Brain (organoid and tissue), 16 donors: ENCODE measurements at places on chromosomes 6 and 20.

- DNase-seq: no peak
These were observed 4.9 kb downstream of the SSTR4 start for GRCh38 chr20:23039885-23040508.

DNA sequence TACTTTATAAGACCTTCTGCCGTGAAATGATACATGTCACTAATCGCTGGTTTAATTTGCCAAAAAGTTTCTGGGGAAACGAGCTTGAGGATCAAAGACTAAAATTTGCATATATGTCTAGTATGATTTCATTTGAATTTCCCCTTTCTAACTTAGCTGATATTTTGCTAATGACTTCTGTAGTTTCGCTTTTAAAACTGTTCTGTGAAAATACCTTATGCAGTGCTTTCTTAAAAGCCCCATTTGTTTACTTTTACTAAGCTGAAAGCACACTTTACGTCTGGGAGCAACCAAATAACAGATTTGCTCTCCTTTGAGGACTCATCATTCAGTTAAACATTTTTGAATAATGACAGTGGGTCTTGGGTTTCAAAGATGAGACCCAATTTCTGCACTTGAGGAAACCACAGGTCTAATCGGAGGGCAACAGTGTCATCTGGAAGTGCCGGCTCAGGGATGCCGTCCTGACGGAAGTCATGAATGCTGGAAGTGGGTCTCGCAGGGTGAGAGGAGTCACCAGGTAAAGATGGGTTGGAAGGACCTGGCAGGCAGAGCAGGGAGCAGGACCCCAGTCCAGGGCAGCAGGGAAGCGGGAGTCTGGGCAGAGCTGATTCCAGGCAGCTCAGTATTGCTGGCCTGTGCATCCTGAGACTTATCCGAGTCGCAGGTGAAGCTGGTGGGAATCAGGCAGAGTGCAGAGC lies 33.2 kb downstream of the PLEKHG1 start:
- DNase-seq: no peak

- no peak for DNase-seq
These were observed 2.0 kb upstream of the CAPN11 start for GRCh38 chr6:44156494-44157151.

DNA sequence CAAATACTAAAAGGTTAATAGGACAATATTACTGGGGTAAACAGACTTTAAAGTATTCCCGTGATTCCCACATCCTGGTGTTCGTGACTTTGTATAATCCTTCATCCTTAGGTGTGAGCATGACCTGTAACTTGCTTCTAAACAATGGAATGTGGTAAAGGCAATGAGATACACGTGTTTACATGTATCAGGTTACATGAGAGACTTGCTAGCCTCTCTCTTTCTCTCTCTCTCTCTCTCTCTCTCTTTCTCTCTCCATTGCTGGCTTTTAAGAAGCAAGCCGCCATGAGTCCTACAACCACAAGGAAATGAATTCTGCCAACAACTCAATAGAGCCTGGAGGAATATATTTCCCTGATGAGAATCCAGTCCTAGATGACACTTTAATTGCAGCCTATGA lies 83.9 kb upstream of the LGSN start:
- DNase-seq: no peak
